ENCODE measurements at places on chromosomes 1 and 21.
A peak's percentile ranks its signal among the peaks of the same experiment; 100 is the strongest.

DNA sequence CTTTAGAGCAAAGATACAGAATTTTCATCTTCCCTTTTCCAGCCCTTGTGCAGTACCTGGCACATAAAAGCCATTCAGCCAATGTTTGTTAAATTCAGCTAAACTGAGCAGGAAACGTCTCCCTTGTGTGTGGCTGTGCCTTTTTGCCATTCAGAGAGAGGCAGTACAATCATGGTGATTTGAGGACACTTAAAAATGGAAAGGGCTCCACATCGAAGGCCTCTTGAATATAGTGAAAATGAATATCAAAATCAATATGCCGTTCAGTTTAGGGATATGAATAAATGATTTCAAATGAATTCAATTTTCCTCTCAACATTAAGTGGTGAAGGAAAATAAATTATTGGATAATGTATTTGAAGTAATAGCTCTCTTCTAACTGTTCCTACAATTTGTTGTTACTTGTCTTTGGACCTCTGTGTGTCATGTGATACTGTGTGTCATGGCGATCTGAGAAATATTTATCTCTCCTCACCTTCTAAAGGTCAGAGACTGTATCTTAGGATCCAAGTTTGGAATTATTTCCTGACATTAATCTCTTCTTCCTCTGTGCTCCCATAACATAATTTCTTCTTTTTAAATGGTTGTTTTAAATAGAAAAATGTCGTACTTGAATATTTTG lies 355.6 kb upstream of the ST6GALNAC5 start:
- DNase-seq = no peak

DNA sequence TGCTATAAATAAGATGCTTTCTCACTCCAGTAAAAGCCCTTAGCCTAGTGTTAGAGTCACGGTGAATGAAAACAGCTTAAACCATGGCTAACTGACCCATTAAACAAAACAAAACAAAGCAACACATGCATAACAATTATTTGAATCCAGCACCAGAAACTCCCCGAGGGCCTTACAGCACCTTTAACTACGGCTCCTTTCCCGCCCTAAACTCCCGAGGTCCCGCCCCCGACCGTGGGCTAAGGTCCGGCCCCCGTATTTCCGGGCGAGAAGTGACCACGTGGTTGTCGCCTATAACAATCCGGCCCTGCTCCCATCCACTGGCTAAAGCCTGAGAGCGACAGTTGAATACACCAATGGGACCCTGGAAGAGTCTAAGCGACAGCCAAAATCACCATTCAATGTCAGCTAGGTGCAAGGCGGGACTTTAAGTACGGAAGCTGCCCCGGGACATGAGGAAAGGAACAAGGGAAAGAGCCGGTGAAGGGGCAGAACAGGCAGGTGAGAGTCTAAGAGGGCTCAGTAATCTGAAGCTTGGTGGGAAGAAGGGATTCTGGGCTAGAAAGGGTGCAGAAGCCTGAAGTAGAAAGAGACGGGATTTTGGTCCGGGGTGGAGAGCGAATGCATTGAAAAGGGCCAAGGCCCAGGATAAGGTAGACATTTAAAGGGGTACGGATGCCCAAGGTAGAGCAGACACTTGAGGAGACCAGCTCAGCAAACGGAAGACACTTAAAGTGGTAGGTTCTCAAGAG lies at the start of gene FLAD1:
Gene FLAD1 (plus strand): TSS at position 448 of the 752 bp plus-strand sequence. CDS start 351 bp downstream, outside the sequence.
- peak; percentile 99 for DNase-seq

DNA sequence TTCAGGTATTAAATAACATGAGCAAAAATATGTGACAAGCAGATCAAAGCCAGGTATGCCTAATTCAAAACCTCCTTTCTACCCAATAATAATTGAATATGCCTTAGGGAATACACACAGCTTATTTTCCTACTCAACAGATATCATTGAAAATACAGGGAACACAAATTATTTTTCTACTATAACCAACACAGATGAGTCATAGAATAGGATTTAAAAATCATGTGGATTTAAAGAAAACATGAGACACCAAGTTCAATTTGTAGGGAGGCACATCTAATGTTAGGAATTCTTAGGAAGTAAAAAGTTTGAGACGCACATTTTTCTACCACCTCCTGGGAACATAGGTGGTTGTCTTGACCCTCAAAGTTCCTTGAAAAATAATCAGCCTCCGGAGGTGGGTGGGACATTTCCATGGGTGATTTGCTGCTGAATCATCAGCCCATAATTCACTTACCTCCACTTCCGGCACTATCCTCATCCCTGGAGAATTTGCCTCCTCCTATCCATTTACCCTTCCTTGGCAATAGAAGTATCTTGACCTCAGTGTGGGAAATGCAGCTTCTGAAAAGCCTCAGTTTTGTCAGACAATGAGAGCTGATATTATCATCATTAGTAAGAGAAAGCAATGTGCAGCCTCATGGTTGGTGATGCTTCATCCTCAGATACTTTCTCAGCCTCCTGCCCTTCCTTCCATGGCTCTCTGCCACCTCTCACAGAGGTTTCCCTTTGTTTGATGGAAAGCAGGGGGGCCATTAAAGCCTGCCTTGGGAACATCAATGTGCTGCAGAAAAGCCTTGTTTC lies 33.5 kb upstream of the RGS4 start:
- DNase-seq = no peak

DNA sequence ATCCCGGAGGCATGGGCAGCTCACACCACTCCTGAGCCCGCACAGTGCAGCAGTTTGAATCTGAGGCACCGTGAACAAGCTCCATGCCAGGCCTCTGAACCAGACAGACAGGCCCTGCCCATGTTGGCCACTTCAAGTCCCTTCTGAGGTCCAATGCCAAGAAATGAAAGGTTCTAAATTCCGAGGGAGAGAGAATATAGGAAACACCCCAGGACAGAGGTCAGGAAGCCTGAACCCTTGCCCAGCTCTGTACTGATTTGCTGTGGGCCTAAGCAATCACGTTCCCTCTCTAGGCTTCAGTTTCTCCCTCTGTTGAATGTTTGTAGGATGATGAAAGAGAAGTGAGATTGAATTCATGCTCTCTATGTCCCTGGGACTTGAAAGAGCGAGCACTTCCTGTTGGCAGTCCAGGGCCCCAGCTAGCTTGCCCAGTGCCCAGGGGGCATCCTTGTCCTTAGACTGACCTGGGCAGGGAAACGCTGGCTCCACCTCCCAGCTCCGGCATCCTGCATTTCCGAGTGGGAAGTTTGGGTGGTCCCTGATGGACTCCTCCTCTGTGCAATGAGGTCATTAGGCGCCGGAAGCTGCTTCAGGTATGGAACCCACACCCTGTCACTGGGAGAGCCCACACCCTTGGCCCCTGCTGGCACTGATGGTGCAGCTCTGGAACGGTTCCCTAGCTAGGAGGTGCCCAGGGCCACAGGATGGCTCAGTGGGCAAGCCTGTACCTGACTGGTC lies 242.4 kb upstream of the TMEM51 start:
- no peak for DNase-seq

- DNase-seq = peak; percentile 77
These were observed at the start of gene PTPN22 for GRCh38 chr1:113871597-113872113. Gene PTPN22, minus strand, starts transcription at chr1:113871712.

DNA sequence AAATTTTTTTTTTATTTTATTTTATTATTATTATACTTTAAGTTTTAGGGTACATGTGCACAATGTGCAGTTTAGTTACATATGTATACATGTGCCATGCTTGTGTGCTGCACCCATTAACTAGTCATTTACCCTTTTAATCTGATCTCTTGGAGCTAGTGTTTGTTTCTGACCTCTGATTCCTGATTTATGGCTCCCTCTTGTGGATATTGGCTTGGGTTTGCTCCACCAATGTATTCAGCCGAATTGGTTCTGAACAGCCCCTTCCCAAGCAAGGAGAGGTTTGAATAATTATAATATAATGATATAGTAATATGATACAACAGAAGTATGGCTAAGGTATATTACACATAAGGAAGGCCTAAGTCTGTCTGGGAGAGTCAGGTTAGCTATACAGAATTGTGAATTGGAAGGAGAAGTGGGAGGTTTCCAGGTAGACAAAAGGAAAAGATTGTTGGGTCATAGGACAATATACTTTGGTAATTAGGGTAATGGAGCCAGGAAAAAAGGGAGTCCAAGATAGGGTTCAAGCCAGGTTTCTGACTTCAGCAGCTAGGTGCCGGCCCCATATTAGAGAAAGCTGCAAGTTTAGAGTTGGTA lies 53.1 kb upstream of the HMCN1 start:
- peak; percentile 73 for DNase-seq

DNA sequence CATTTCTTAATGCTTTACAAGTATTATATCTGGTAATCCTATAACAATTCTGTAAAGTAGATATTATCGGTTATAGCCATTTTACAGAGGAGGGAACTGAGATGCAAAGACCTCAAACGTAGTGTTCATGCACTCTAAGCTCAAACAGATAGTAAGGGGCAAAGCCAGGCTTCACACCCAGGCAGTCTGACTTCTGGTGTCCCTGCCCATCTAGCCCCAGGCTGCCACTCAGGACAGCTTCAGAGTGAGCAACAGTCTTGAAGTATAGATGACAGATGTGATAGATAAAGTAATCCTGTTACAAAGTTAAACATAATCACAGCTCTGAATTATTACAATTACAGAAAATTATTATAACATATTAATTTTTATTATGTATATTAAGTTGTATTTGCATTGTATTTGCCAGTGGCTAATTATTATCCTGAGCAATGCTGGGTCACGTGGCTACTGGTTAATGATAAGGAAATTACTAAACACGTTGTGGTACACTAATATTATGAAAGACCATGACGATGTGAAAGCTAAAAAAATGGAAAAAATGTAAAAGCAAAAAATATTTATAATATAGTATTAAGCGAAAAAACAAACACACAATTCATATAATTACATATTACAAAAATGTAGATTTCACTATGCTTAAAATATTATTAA lies 6.1 kb upstream of the TRAF3IP3 start:
- no peak for DNase-seq

GRCh38 chr21:25953659-25954058 lies 216.9 kb downstream of the APP start:
- DNase-seq = no peak

DNA sequence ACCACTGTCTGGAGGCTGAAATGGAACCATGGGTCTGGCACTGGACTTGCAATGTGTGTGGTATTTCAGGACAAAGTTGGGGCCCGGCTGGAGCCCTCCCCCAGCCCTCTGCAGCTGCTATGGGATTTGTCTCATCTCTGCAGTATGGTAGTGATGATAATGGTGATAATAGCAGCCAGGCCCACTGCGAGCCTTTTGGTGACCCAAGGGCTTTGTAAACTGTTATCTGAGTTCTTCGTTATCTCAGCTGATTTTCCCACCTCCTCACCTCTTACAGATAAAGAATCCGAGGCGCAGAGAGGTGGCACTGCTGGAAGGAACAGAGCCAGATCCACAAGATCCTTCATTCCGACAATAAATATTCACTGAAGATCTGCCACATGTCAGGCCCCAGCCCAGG lies 11.7 kb upstream of the WNT4 start:
- DNase-seq = no peak

DNA sequence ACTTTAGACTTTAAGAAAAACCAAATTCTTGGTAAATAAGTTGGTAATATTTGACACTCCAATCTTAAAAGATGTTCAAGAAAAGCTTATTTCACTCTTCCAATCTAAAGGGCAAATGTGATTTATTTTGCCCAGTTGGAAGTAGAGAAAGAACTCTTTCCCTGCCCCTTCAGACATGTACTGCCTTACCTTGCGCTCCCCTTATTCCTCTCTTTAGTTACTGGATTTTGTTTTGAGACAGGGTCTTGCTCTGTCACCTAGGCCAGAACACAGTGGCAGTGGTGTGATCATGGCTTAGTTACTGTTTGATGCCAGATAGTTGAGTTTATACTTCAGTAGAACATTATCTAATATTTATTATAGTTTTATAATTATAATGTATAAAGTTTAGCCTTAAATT lies 27.5 kb downstream of the FUBP1 start:
- no peak for DNase-seq

GRCh38 chr1:230067419-230067870 lies 407 bp downstream of the GALNT2 start:
- DNase-seq = peak; percentile 36

DNA sequence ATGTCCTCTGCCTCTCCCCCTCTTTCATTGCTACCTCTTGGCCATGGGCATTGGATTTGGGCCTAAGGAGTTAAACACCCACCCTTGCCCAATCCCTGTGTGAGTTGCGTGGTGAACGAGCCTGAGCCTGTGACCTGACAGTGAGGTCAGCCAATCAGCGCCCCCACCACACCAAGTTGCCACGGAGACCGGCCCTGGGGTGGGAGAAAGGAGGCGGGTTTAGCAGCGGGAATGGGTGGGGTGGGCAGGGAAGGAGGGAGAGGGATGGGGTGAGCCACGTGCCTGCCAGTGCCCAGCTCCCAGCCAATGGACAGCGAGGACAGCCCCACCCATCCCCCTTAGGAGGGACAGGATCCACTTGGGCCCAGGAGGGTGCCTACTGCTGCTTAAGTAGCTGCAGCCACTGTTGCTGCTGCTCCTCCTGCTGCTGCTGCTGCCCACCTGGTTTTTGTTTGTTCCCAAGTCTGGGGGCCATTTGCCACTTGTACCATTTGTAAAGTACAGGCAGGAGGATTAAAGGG lies 9.5 kb downstream of the ZBTB7B start:
- peak; percentile 56 for DNase-seq

- no peak for DNase-seq
These were observed 36.3 kb downstream of the CLCA1 start for GRCh38 chr1:86504895-86505563.

DNA sequence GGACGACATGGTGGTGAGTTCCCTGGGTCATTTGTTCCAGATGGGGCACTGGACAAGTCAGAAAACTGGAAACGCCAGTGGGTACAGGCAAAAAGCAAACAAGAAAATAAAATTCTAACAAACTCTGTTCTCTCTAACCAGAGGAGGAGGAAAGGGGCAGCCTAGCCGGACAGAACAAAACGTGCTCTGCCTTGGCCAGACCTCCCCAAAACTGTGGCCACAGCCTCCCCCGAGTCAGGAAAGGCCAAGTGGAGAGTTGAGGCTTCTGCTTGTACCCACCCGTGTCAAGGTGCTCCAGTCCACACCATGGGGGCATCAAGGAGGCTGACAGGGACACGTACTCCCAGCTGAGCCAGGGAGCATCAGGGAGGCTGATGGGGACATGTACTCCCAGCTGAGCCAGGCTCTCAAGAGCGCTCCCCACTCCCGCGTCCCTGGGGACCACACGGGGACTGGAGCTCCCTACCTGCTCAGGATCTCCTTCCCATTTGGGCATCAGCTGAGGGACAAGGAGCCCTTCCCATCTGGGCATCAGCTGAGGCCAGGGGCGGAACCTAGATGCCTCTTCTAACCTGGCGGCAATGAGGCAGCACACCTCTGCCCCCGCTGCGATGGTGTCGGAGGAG lies 154.8 kb upstream of the COL6A1 start:
- no peak for DNase-seq

- no peak for DNase-seq
These were observed 39.6 kb downstream of the ASPM start for GRCh38 chr1:197106869-197107268.

All from suppressor macrophage treated with lipopolysaccharide for 1 hour (primary cell).